ENCODE measurements at places on chromosomes 16 and 17.

DNA sequence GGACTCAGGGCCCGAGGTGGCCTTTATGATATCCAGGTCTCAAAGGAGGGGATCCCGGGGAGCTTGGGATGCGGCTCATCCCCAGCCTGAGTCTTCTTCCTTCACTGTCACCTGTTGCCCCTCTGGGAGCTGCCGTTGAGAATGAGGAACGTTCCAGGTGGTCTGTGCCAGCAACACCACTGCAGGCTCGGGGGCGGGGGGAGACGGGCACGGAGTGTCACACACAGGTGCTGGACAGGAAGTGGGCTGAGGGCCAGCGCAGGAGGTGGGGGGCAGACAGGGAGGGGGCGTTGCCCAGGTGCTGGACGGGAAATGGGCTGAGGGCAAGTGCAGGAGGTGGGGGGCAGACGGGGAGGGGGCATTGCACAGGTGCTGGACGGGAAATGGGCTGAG, 28.2 kb downstream of the METRNL start:
- no peak for DNase-seq

DNA sequence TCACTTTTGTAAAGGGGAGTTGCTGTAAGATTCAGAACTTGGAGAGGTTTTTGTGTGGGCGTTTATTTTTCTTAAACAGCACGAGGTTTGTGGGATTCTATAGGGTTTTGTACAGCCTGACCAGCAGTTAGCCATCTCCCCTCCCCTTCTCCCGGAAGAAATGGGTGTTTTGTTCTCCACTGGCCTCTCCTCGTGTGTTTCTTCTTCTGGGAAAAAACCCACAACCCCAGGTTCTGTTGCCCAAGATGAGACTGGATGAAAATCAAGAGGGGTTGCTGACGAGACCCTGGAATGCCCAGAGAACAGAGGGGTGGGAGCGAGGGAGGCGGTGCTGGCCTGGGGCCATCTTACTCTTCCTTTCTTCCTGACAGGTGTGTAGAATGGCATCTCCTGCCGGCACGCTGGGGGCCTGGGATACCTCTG, 186.1 kb downstream of the MSI2 start:
- DNase-seq: no peak

DNA sequence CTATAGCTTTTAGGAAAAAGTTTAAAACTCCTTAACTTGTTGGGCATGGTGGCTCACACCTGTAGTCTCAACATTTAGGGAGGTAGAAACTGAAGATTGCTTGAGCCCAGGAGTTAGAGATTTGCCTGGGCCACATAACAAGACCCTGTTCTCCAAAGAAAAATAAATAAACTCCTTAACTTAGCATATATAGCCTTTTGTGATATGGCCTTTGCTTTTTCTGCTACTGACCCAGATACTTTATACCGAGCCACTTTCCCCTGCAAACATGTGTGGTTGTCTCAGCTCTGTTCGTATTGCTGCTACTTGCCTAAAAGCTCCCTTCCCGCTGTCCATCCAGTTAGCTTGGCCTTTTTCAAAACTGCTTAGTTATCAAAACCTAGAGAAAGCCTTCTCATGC, 51.0 kb downstream of the GAN start:
- no peak for DNase-seq

DNA sequence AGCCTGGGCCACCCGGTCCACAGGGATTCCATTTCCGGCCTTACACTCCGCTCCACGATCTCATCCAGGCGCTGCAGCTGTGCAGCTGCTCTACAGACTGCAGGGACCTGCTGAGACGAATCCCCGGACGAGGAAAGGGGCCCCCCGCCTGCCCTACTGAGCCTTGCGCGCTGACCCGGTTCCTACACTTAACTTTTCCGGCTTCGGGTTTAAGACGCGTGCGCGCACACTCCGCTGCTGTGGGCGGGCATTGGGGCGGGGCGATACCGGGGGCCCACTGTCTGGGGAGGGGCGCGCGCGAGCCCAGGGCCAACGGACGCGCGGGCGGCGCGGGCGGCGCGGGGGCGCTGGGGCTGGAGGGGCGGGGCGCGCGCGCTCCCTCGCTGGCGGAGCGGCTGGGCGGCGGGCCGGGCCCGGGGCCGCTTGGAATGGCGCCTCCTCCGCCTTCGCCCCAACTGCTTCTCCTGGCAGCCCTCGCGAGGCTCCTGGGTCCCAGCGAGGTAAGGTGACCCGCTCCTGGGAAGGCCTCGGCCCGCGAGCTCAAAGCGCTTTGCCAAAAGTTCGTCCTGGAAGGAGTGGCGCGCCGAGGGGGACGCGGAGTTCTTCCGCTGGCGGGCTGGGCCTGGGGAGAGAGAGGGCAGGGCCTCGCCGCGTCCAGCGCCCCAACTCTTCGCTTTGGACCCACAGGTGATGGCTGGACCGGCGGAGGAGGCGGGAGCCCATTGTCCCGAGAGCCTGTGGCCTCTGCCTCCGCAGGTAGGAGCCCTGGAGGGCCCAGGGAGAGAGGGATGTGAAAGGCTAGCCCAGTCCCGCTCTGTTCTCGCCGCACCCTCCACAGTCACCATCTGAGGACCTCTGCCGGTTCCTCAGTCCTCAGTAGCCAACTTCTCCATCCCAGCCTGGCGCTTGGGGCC, at the start of gene TP53I13:
TSS of gene TP53I13 (plus strand) at position 371 of the 914 bp plus-strand sequence. CDS start at position 429, 58 bp downstream.
- DNase-seq: no peak

DNA sequence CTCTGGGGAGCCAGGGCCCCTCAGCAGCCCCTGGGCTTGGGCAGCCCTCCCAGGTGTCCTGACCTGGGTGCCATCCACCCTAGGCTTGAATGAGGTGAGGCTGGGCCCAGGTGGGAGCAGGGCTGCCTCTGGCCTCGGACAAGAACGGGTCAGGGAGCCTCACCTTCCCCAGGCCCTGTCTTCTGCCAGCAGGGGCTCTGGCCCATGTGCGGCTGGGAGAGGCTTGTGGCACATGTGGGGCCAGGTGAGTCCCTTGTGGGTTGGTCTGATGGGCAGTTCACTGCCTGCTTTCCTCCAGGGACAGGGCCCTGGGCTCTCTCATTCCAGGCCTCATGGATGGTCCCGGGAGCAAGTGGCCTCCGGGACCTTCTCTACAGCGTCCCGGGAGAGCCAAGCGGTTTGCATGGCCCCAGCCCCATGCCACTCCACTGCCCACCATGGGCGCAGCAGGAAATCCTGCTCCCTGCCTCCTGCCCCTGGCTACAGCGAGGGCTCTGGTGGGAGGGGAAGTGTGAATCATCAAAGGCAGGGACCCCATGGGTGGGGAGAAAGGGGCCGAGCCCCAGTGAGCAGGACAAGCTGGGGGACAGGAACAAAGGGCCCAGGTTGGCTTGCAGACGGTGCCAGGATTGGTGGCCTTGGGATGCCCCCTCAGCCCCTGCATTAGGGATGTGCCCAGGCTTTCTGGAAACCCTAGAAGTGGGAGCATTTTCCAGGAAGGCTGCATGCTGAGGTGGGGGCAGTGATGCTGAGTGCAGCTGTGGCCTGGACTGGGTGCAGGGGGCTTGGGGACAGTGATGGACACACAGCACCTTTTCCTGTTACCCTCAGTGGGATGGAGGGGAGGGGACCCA, 12.2 kb downstream of the VASN start:
- DNase-seq: no peak

GRCh38 chr17:81310949-81311550, 15.9 kb upstream of the SLC38A10 start:
- DNase-seq: no peak

- no peak for DNase-seq
These were observed 24.3 kb downstream of the ITGB3 start for GRCh38 chr17:47277921-47278320.

- DNase-seq: no peak
These were observed 187.2 kb downstream of the NTN1 start for GRCh38 chr17:9208381-9209105.

DNA sequence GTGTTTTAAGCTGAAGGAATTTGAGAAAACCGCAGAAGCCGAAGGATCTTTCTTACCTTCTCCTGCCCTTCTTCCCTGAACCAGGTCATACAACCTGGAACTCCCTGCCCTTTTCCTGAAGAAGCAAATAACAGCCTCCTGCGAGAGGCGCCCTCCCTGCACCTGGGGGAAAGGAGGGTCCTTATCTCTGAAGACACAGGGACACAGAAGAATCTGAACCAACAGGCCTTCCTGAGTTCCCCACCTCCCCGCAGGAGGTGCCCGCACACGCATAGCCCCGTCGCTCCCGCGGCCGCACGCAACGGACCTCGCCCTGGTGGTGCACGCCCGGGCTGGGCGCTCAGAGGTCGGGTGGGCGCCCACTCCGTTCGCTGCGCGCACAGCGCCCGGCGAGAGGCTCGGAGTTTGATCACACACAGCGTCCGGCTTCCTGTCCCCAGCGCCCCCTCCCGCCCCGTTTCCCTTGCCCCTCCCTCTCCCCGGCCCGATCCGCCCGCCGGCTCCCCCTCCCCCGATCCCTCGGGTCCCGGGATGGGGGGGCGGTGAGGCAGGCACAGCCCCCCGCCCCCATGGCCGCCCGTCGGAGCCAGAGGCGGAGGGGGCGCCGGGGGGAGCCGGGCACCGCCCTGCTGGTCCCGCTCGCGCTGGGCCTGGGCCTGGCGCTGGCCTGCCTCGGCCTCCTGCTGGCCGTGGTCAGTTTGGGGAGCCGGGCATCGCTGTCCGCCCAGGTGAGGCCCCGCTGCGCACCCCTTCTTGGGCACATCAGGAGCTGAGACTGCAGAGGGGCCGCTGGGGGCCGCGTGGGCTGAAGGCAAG, at the start of gene TNFSF12:
TSS of gene TNFSF12 (plus strand) at position 474 of the 816 bp plus-strand sequence. CDS start at position 570, 96 bp downstream.
- no peak for DNase-seq

GRCh38 chr16:50756473-50756872, 14.6 kb downstream of the CYLD start:
- DNase-seq: no peak

- no peak for DNase-seq
These were observed 492.5 kb upstream of the SOX9 start for GRCh38 chr17:71628306-71628705.

- DNase-seq: no peak
These were observed 15.4 kb downstream of the CD7 start for GRCh38 chr17:82301916-82302567.

DNA sequence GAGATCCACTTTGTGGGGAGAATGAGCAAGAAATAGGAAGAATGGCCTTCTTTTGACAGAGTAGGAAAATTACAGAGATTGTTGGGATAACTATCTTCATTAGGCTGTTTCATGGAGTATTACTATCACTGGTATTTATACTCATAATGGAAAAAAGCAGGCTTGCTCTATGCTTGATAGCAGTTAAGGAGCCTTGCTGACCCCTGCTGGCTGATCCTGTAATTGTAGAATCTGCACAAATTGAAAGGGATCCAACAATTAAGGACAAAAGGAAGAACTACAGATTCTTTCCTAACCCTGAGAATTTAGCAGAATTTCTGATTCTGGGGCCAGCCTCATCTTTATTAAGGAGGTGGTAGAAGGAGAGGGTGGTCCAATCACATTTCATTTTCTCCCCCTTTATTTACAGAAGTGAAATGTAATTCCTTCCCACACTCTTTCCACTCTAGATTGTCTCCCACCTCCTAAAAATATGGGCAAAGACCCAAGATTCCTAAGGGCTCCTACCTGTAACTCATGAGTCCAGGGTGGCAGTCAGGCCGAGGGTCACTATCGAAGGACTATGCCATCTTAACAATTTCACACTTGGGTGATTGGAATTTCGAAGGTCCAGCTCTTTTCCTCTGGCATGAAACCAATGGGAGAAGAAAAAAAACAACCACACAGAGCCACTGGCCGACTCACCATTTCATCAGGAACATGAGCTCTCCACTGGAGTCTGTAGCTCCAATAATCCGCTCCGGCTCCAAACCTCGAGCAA, 26.3 kb downstream of the NFE2L1 start:
- no peak for DNase-seq

GRCh38 chr17:57418463-57419246, 162.3 kb downstream of the MSI2 start:
- DNase-seq: no peak

GRCh38 chr17:2909846-2910234, 113.6 kb downstream of the RAP1GAP2 start:
- DNase-seq: no peak

DNA sequence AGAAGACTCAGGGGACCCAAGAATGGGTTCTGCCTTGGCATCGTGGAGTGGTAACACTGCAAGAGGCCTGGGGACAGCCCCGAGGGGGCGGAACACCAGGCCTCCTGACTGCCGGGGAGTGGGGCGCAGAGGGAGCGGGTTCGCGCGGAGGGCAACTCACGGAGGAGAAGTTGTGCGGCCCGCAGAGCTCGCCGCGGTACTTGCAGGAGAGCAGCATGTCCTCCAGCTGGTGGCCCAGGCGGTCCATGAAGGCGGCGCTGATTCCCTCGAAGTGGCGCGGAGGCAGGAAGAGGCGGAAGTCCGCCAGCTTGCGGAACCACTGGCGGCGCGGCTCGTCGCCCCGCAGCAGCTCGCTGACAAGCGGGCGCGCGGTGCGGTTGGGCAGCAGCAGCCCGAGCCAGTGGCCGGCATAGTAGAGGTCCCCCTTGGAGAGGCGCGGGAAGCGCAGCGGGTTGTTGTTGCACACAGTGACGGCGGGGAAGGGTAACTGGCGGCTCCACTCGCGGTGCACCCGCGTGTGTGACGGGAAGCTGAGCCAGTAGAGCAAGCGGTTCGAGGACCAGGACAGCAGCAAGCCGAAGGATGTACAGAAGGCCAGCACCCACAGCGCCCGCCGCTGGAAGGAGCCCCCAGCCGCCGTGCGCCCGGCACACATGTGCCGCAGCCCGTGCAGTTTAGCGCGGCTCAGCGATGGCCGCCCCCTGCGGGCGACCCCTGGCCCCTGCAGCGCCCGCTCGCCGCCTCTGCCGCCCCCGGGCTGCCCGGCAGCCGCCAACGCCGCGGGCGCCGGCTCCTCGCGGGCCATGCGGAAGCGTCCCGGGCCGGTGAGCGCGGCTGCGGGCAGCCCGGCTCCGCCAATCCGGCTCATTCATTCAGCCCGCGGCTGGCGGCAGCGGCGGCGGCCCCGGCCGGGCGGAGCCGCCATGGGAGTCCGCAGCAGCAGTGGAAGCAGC, 1.6 kb downstream of the ASIC2 start:
- DNase-seq: no peak

DNA sequence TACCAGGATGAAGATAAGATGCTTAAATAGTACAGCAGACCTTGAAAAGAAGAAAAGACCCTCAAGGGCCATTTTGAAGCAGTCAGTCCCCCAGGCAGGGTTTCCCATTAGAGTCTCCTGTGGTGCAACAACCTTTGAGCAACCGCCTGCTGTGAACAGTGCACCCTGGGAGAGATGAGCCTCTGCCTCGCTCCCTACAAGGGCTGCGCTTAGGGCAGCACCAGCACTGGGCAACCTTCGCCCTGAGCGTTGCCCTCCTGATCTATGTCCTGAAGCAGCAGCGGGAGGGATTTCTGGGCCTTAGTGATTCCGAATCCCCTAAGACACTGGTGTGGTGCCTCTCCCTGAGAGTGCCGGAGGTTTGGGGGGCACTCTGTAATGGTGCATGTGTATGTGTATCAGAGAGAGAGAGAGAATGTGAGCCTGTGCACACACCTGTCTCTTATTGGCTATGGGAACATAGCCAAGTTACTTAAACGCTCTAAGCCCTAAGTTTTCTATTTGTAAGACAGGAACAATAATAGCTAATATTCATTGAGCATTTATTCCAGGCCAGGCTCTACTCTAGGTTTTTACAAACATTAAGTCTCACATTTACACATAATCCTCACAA, 25.2 kb upstream of the ABCC12 start:
- DNase-seq: no peak

Data from skeletal muscle cell (primary cell).